ENCODE measurements at places on chromosomes 12 and 14.
A peak's percentile ranks its signal among the peaks of the same experiment; 100 is the strongest.

- peak; percentile 82 for DNase-seq
These were observed 24.8 kb downstream of the CLECL1 start for GRCh38 chr12:9707864-9708808.

GRCh38 chr12:128693771-128694170 is 130.0 kb downstream of the SLC15A4 start:
- no peak for DNase-seq

- no peak for DNase-seq
These were observed 18.1 kb upstream of the KIF26A start for GRCh38 chr14:104120281-104120741.

DNA sequence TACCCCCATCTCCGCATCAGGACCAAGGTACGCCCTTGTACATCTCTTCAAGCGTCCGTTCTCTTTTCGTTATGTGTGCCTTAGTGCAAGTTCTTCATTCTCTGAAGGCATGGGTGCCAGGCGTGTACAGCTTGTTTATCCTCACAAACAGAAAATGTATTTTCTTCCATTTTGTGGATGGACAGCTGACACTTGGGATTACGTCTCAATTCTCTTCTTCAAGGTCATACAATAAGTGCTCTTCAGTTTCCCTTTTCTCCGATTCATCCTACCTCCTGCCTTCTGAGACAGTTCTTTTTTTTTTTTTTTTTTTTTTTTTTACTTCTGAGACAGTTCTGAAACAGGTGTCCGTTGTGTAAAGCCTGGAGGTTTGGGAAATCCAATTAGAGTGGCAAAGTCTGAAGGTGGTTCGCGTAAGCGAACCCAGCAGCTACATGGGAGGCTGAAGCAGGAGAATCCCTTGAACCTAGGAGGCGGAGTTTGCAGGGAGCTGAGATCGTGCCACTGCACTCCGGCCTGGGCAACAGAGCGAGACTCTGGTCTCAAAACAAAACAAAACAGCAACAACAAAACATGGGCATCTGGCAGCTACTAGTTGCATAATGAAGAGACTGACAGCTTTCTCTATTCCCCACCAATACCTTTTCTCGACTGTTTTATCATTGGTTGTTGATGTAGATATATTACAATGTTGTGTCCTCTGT is 734 bp downstream of the COX6A1 start:
- DNase-seq = no peak

GRCh38 chr14:67432050-67432564 is 20.1 kb upstream of the PLEK2 start:
- DNase-seq = no peak

- DNase-seq = no peak
These were observed 11.7 kb upstream of the DAAM1 start for GRCh38 chr14:59176765-59177164.

- DNase-seq = no peak
These were observed 13.2 kb downstream of the HEBP1 start for GRCh38 chr12:12986775-12987331.

GRCh38 chr14:94649543-94650443 is 37.6 kb downstream of the SERPINA3 start:
- DNase-seq = no peak

DNA sequence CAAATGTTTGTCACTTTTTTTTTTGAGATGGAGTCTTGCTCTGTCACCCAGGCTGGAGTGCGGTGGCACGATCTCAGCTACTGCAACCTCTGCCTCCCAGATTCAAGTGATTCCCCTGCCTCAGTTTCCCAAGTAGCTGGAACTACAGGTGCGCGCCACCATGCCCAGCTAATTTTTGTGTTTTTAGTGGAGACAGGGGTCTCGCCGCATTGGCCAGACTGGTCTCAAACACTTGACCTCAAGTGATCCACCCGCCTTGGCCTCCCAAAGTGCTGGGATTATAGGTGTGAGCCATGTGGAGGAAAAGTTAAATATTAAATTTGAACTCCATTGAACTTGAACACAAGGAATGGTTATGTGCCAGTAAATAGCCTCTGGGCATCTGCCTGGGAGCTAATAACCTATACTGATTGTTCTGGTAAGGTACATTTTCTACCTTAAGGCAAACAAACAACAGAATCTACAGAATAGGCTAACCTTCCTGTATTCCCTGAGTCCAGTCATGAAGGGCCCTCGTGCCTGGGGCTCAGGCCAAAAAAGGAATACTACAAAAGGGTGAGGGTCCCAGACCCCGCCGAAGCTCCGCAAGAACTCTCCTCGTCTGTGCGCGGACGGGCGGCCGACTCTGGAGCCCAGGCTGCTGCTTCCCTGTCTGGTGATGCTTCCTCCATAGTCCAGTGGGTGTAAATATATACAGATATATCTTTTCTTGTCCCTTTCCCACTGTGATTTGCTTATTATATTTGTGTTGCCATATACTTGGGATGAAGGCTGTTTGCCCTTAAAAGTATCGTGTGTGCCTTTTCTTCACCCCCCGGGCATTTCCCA is 74.0 kb upstream of the EIF5 start:
- DNase-seq = no peak
